ENCODE measurements at places on chromosomes 1 and 21.

DNA sequence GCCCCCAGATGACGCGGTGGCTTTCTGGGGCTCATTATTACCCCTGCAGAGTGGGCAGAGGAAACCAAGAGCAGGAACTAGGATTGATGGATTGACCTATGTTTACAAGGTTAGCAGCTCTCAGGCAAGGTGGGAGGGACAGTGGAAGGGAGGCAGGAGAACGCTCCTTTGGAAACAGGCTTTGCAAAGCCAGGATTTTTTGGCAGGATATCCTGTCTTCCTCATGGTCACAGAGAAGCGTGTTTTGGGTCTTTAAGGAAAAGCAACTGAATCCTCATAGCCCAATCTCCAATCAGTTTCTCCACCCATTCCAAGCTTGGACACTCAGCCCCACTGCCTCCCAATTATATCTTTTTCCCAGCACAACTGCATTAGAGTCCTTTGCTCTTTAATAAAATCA, 105.6 kb upstream of the SOD1 start:
- no peak for DNase-seq

- DNase-seq, result no peak
These were observed 28.3 kb downstream of the NUP133 start for GRCh38 chr1:229479660-229480399.

- DNase-seq, result no peak
These were observed 1047.3 kb downstream of the ADGRL2 start for GRCh38 chr1:82848043-82848442.

GRCh38 chr1:60129911-60130310, 56.3 kb upstream of the C1orf87 start:
- DNase-seq, result no peak

DNA sequence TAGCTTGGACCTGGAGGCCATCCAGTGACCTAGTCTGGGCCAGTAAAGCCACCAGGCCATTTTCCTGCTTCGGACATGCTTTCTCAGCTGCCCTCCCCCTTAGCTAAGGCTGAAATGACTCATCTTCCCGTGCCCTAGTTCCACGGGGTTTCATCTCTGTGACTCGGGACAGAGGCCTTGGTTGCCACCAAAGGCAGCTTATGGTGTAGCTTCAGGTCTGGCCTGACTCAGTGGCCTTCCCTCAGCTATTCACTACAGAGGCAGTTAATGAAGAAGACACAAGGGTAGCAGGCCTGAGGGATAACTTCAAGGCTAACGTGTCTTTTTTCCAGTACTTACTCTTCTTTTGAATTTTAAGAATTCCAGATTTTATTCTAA, 82.4 kb downstream of the PBX1 start:
- DNase-seq, result no peak

DNA sequence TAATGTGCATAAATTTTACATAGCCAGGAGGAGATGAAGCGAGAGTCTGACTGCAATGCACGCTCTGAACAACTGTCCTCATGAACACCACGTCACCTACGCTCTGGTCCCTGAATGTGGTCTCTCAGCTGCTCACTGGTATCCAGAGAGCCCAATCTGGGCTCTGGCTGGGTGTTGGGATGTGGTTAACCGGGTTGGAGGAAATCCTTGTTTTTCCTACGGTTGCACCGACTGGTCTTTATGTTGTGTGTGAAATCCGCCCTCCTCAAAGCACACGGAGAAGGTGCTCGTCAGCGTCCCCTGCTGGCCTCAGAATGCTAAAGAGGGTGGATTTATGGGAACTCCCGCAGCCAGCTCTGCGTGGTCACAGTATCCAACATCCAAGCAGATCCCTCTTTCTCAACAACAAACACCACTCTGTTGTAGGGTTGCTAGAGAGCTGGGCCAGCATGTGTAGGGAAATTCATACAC, 51.8 kb upstream of the FAM89A start:
- DNase-seq, result no peak

DNA sequence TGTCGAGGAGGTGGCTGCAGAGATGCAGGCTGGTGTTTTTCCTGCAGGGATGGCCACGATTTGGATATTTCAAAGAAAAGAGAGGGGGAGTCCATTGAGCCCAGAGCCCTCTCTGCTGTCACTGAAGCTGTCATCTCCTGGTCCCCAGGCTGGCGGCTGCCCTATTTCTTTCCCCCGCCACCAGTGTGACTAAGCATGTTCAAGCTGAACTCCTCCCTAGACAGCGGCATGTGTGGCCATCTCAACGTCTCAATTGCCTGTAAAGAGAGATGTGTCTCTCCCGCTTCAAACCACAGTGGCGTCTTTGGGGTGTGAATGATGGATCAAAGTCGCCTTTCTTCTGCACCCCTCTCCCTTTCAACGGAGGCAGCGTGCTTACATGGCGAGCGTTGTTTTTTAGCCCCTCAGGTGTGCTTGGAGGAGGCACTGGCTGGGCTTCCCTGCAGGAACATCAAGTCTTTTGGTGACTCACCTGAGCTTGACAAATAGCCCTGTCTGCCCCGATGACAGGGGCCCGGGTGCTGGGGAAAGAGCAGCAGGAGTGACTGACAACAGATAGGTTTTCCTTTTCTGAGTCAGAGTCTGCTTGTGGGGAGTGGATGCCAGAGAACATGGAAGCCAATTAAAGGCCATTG, 346.4 kb upstream of the AJAP1 start:
- no peak for DNase-seq

GRCh38 chr1:198300451-198300850, 143.7 kb downstream of the NEK7 start:
- DNase-seq, result no peak

- no peak for DNase-seq
These were observed 20.5 kb downstream of the ARMH1 start for GRCh38 chr1:44694863-44695478.

Data from HS-27A (cell line).